ENCODE measurements at places on chromosomes 2 and 18. TPM values are rescaled to one million over a fixed set of nuclear protein-coding genes. Genes with fewer than 3 reads are reported as not detected.

LYPD1 gene
- 1.2 TPM for total RNA-seq

RNF103 gene
- total RNA-seq = 62.2 TPM

ARMC9 gene
- 15.4 TPM for total RNA-seq

NXPH2 gene
- total RNA-seq = not detected

RAB17 gene
- 1.1 TPM for total RNA-seq

UPP2 gene
- total RNA-seq = not detected

- no peak for DNase-seq
Measured at GRCh38 chr18:61475931-61476330, 142.7 kb downstream of the CDH20 start.

- DNase-seq = no peak
Measured at GRCh38 chr2:190930411-190930810, 49.8 kb downstream of the GLS start.

DNA sequence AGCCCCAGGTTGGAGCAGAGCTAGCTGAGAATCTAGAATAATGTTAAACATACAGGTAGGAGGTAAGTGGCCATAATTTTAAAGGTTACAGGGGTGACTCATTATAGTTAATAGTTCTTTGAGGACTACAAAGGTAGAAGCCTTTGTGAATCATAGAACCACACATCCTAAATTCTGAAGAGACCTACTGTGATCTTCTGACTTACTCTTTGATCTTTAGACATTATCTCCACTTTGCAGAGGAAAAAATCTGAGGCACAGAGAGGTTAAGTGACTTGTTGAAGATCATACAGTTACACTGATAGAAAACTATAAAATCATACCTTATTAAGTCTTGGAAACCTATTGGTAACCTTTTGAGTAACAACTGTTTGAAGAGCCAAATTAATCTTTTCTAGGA lies 1051.3 kb upstream of the NRXN1 start:
- DNase-seq = no peak

DNA sequence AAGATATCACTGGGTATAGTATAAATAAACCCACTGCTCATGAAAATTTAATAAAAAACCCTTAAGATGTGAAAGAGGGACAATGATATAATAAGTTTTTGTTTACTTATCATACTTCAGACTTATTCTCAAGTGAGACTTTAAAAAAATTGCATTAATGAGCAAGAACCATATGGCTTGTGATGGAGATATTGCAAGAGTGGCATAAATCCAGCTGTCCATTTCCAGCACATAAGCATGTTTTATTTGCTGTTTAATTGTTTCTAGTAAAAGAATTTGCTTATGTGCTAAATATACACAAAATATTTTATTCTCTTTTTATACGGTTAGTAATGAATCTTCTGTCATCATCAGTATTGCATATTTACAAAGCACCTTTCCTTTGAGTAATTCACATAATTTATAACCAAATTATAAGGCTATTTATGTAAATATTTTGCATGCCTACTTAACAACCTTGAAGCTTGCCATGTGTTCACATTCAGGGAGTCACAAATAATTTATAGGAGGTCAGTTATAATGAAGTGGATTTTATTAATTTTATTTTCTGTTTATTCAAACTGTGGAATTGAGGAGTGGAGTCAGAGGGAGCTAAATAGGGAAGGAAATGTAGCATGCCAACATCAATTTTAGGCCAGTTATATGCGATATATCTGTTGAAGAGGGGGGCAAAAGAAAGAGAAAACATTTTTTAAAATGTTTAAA lies 318.5 kb upstream of the CWC22 start:
- DNase-seq = no peak

- peak; percentile 75 for DNase-seq
Measured at GRCh38 chr2:85134255-85134895, 1.2 kb downstream of the TCF7L1 start.

DNA sequence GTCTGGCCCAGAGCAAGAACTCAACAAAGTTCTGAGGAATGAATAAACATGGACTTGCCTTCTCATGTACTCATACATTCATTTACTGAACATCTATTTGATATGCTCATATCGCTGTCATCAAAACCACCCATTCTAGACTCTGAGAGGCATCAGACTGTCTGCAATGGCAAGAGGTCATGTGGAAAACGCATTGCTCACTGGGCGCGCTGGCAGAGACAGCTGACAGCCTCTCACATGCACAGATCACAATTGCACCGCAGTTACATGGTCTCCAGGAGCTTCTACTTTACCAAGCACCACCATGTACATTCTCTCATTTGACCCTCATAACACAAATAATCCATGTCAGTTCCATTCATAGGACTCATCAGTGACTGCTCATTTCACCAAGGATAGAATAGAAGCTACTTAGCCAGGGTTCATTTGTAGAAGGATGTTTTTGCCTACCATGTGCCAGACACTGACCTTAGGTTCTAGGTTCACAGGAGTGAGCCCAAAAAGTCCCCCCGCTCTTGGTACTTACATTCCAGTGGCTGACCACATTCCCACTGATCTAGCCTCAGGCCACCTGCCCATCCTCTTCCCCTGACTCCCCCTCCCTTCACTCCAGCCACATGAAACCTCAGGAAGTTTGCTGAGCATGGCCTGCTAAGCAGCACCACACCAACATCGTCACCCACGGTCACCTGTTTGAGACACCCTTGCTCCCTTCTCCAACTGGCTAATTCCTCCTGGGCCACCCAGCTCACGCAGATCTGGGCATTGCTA lies 6.1 kb downstream of the FAM124B start:
- no peak for DNase-seq

DNA sequence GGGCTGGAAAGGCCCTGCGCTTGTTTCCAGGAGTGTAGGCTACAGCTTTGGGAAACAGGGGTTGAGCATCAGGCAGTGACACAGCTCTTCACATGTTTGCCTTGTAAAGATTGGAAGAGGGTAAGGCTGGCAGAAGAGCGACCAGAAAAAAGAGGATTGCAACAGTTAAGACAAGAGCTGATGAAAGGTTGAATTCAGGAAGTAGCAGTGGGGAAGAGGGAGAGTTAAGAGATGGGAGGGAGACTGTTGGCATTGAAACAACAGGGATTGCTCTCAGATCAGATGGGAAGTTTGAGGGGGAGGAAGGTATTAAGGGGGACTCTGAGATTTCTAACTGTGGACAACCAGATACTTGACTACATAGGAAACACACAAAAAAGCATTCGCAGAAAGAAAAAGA lies 96.9 kb downstream of the CTAGE1 start:
- no peak for DNase-seq

DNA sequence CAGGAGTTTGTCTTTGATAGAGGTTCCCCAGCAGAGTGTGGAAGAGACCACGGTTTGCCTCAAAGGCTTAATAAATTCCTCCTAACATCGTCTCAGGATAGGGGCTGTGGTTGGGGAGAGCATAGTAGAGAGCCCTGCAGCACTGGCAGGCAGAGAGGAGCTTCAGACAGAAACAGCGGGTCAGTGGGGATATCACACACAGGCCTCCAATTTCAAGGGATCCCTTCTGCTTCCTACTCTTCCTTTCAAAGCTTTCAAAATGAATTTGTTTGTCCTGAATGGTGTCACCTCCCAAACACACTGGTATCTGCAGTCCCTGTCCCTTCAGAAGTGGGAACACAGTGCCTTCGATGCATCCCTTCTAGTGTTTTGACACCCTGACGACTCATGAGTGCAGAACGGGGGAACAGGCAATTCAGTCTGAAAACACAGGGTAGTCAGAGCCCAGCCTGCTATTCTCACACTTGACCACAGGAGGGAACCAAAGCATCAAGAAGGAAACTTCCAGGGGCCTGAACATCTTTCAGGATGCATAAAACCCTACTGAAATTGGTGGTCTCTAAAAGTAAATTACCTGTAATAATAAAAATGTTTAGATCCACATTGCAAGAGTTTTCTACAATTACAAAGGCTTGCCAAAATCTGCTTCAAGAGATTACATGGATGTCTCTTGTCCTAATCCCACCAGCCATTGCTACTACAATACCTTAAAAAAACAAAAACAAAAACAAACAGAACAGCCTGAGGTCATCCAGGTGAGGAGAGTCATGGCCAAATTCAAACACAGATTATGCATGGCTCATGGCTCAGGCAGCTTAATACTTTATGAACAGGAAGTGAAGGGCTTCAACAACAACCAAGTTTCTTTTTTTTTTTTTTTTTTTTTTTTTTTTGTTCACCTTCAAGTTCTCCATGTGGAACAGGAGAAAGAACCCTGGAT lies 49.8 kb downstream of the SLC14A2 start:
- DNase-seq = peak; percentile 72

GRCh38 chr2:182509-183122 lies 81.2 kb downstream of the SH3YL1 start:
- no peak for DNase-seq

DNA sequence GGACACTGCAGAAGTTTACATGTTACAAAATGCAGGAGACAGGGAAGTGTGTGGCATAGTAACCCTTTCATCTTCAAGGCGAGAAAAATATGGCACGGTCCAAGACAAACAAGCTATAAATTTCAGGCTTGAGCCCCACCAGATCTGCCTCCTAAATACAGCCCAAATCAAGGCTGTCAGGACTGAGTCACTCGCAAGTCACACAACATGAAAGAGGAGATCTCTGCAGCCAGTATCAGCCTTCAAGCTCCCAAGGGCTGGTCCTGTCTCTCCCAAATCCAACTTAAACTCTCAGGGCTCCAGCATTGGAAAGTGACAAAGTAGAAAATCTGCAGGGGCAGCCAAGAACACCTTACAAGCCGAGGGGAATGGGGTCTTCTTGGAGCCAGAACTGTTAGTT lies 106.3 kb upstream of the GATA6 start:
- no peak for DNase-seq

- no peak for DNase-seq
Measured at GRCh38 chr2:9115229-9115628, 91.4 kb upstream of the ASAP2 start.

DNA sequence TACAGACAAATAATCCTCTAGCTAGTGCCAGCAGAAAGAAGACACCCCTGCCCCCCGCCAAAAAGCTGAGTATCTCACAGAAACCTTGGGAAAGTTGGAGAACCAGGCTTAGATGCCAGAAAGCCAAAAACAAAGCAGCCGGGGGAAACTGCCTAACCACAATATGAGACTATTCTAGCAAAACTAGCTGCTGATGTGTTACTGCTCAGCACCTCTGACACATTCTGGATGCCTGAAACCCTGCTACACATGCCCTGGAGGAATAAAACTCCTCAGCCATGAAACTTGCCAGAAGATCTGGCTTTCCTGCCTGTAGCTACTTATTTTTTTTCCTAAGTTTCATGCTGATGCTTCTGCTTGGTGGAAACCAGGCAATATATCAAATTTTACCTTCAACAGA lies 122.7 kb upstream of the GCFC2 start:
- DNase-seq = no peak

- DNase-seq = no peak
Measured at GRCh38 chr18:62413206-62413605, 88.1 kb downstream of the TNFRSF11A start.

- DNase-seq = peak; percentile 74
Measured at GRCh38 chr18:74420481-74420880, 36.6 kb downstream of the DIPK1C start.

- DNase-seq = no peak
Measured at GRCh38 chr2:62568074-62568473, 62.1 kb upstream of the TMEM17 start.
